COR-L47 (cell line): ENCODE measurements at places on chromosomes 13 and 19.

GRCh38 chr19:2176337-2176994, 12.7 kb downstream of the DOT1L start:
- DNase-seq: no peak

- DNase-seq: no peak
Observed at GRCh38 chr19:19134687-19135158, 3.6 kb downstream of the TMEM161A start.

DNA sequence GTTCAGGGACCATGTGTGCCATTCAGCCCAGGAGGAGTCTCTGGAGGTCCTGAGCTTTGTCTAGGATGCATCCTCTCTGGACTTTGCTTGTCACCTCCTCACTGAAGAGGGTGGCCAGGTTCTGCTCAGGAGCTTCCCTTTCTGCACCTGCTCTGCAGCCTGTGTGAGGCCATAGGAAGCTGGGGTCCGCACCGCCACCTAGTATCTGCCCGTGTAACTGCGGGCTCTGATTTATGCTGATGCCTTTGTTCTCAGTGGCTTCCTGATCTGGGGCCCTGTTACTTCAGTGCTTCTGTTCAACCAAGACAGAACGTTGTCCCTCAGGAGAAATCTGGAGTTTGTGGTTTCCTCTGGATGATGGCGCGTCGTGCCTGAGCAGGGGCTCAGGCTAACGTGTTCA, 15.5 kb downstream of the ZNF610 start:
- DNase-seq: peak; percentile 13

- no peak for DNase-seq
Observed at GRCh38 chr19:19704836-19705235, 28.1 kb downstream of the ZNF14 start.

DNA sequence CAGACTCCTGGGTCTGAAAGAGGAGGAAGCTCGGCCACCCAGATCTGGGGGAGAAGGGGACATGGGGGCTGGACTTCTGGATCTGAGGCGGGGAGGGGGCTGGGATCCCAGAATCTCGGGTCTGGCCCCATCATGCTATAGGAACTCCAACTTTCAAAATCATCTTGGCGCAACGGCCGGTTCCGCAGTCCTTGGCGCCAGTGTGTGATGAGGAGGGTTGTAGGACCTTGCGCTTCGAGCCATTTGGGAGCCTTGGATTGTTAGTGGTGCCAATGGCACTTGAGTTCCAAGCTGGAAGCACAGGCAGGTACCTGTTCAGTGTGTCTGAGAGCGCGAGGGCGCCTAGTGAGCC, 324 bp downstream of the RUVBL2 start:
- no peak for DNase-seq
